Activated effector memory CD4-positive, alpha-beta T cell treated with Interleukin-2 at 50 U/mL for 16 hours (primary cell): ENCODE measurements at places on chromosomes 5 and 9.

- no peak for DNase-seq
These were observed 4.6 kb upstream of the FEM1C start for GRCh38 chr5:115549154-115549553.

GRCh38 chr9:97807681-97808080 lies 45.3 kb upstream of the FOXE1 start:
- DNase-seq = no peak

DNA sequence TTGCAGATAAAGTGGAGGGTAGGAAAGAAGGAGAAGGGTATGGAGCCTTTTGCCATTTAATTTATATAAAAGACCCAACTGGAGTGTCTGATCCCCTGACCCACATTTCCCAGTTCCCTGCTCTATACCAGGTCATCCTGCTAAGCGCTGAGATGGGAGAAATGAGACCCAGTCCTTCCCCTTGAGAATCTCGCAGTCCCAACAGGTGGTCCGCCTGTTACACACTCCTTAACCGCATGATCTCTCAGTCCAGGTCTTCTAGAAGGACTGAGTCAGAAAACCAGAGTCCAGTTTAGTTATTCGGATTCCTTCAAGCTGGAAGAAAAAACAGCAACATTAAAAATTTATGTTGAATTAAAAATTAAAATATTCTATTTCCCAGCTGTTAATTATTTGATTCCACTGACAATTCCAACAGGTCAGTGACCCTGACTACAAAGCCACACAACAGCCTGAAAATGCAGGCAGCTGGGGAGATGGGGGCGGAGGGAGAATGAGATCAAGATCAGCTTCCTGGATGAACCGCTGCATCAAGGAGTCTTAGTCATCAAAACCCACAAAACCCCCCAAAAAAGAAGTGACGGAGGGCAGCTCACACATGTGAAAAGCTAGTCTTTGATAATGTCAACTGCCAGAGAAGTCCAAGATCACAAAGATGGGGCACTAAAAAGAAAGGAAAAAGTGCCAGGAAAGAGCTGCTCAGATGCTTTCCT lies 44.0 kb downstream of the GGTA1 start:
- DNase-seq = no peak

- no peak for DNase-seq
These were observed 20.5 kb upstream of the RALGPS1 start for GRCh38 chr9:126894052-126894603.

DNA sequence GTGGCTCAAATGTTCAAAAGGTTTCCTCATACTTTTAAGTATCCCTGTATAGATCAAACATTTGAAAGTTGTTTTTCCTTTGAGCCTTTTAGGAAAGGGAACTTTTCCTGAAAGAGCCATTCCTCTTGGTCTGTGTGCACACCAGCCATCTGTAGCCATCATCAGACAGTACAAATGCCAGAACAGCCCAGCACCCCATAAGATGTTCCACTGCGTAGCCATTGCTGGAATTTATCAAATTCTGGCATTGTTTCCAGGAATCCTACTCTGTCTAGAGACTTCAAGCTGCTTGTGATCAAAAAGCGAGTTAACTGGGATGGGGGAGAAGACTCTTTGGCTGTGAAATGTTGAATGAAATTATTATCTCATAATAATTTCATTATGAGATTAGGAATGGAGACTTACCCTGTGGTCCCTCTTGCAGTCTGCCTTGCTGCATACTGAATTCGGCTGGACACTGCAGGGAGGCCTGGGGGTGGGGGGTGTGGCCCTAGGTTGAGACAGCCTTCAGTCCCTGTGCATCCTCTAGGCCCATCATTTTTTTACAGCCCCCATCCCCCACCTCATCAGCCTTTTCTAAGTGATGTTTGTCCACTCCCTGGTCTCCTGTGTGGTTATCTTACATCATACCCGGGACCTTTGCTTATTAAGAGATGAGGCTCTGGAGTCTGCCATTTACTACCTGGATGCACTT lies 99.8 kb downstream of the RALGPS1 start:
- DNase-seq = no peak

- DNase-seq = no peak
These were observed 12.5 kb downstream of the GDF9 start for GRCh38 chr5:132853790-132854189.

DNA sequence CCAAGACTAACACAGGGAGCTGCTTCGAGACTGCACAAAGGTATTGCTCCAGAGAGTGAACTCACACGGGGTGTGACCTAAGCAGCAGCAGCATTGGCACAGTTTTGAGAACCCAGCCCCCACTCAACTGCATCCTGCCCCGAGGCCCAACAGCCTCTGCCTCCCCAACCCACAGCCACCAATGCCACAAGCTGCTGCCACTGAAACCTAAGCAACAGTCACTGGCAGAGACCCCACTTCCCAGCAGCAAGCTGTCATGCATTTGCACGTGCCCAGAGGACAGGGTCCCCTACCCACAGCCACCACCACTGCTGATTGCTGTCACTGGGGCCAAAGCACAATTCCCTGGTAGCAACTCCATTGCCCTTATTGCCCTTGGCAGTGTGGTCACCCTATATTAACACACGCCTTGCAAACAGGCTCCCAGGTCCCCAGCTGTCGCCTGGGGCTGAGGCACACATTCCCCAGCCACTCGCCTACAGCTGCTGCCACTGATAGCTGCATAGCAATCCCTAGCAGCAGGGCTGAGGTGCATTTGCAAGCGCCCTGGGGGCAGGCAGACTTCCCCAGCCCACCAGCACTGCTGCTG lies 141.0 kb downstream of the AGTPBP1 start:
- DNase-seq = no peak

GRCh38 chr5:171849585-171850323 lies 64.1 kb downstream of the SMIM23 start:
- DNase-seq = no peak
